ENCODE measurements at places on chromosomes 7 and 10.

DNA sequence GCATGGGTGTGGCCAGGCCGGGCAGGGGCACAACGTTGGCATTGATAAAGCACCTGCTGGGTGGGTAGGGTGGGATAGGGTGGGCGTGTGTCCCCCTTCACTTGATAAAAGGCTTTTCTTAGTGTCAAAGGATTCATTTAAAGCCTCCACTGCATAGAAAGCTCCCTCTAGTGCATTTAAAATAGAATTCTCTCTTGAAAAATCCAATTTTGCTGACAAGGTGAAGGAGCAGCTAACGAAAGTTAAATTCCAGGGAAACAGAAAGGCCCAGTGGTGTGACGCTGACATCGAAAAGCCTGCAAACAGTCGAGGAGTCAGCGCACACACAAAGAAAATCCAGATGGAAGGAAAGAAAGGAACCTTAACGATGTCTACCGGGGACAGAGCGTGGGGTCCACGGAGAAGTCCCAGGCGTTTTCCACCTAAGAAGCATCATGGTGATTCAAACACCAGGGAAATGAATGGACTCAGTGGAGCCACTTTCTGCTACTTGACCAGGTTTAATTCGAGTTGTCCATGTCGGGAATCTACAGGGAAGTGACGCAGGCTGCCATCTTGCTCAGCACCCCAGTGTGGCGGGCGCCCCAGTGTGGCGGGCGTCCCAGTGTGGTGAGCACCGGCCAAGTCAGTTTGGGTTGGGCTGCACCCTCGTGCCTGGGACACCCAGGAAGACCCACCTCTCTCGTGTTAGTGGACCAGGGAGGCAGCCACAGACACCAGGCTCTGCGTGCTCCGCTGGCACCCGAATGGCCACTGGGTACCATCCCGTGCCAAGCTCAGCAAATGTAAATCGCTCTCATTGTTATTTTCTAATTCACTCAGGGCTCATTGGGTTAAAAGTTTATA lies 217.8 kb downstream of the DNAJB6 start:
- no peak for DNase-seq

DNA sequence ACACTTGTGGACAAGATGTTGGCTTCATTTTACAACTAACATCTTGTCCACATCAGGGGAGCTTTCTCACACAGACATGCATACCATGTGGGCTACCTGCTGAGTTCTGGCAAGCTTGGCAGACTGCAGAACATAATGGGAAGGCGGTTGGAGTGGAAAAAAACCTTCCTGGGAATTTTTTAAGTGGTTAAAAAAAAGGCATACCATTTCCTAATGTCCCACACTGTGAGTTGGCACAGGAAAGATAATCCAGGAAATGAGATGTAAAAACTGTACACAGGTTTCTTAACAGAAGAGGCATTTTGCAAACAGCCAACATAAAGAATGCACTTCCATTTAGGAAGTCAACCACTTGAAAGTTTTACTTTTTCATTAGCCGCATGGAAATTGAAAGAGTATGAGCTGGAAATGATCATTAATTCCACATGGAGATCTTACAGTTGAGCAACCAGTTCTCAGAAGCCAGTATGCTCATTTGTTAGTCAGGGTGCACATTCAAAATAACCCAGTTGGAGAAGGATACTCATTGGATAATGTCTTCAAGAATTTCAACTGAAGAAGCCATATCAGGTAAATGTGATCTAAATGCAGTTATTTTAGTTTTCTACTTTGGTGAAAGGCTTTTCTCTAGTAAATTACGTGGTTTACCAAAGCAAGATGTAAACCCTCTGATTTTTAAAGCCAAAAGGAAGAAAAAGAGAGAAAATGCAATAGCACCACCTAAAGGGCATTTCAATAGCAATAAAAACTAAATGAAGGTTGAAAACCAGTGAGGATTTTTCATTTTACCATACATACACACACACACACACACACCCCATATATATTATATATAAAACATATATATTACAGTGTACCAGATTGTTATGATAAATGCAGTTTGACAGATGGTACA lies 194.0 kb downstream of the TAX1BP1 start:
- DNase-seq: peak; percentile 94

DNA sequence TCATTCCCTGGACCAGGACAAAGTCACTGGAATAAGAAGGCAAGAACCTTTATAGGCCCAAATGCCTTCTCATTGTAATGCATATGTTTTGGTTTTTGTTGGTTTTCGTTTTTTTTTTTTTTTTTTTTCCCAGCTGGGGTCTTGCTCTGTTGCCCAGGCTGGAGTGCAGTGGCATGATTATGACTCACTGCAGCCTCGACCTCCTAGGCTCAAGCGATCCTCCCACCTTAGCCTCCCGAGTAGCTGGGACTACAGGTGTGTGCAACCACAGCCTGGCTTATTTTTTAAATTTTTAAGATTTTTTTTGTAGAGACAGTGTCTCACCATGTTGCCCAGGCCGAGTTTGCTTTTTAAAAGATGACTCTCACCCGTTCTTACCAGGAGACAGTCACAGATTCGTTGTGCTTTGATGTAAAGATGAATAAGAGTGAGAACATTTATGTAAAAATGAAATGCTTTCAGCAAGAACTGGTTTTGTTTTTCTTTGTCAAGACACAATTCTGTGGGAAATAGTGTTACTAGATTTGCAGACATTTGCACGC lies 7.6 kb downstream of the IQCE start:
- DNase-seq: no peak

- DNase-seq: no peak
Measured at GRCh38 chr10:72146071-72146470, 57.7 kb upstream of the SPOCK2 start.

- no peak for DNase-seq
Measured at GRCh38 chr10:36033808-36034207, 391.7 kb upstream of the FZD8 start.

GRCh38 chr7:157438121-157439025 lies 101.6 kb downstream of the DNAJB6 start:
- no peak for DNase-seq

DNA sequence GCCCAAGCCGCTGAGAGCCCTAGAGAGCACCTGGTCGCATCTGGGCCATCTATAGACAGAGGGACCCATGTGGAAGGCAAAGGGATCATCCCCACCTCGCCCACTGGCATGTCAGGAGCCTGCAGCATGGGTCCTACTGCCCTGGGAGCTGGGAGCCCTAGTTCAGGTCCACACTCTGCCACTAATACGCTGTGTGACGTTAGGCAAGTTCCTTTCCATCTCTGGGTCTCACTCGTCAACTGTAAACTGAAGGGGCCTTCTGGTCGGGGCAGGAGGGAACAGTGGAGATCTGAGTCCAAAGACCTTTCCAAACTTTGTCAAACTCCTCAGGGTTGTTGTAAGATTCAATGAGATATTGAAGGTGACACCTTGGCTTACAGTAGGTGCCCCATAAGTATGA lies 23.4 kb downstream of the UNC5B start:
- DNase-seq: no peak

DNA sequence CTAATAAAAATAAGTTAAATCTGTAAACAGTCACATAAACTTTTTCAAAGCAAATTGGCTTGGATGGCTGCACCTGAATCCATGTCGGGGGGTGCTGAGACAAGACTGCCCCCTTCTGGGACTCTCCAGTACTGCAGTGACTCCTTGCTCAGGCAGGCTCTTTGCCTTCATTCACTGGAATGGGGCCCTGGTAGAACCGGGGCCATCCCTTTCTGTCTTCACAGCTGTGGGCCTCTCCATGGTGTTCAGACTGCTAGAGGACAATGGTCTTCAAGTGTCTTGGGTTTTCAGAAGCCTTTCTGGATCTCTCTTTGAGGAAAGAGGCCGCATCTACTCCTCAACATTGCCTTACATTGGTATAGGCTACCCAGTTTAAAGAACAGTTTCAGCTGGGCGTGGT lies 16.1 kb upstream of the IMPDH1 start:
- peak; percentile 61 for DNase-seq

- no peak for DNase-seq
Measured at GRCh38 chr7:108348913-108349312, 107.3 kb downstream of the NRCAM start.

DNA sequence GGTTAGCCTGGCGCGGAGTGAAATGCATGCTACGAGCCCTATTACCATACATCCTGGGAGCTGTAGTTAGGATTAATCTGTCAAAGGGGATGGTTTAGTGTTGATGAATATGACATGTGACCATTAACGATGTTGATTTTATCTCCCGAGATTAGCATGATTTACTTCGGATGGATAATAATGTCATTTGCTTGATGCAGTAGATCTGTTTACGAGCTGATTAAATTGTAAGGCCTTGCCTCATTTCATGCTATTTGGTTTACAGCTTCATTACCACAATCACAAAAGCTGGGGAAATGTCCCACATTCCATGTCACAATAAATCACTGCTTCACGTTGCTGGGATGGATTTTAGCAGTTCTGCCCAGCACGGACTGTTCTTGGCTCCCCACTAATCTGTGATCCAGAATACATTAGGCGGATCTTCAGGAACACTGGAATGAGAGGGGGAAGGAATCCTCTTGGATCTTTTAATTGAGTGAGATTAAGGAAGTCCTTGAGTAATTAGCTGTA lies 22.3 kb downstream of the ZNF503 start:
- no peak for DNase-seq

- DNase-seq: no peak
Measured at GRCh38 chr10:6588082-6588481, 8.0 kb upstream of the PRKCQ start.

DNA sequence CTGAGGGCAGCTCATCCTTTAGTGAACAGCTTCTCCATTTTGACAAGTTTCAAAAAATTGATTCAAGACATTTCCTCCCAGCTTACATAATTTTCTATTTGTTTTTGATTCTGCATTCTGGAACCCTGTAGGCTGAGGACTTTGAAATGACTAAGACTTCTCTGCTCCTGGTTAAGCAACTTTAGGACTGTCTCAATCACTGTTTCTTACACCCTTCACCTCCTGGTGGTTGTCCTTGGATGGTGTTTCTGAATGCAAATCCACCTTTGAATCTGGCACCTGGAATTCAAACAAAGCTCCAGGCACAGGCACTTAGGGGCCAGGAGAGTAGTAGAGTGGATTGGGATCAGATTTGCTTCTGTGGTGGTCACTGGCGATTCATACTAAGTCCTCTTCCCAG lies 595.5 kb downstream of the LRMDA start:
- DNase-seq: no peak

GRCh38 chr10:88598055-88598454 lies 11.5 kb downstream of the LIPJ start:
- no peak for DNase-seq

GRCh38 chr10:89262086-89263051 lies 10.8 kb upstream of the LIPA start:
- no peak for DNase-seq

DNA sequence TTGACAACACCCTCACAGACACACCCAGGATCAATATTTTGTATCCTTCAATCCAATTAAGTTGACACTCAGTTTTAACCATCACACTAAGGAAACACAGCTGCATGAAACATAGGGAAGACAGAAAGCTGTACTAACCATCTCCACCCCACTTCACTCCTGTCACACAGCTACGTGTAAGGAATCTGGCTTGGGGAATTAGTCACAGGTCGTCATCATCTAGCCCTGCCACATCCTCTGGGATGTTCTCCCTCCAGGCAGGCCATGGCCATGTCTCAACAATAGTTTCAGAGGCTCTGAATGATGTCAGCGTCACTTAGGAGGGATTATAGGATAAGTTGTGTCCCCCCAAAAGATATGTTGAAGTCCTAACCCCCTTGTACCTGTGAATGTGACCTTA lies 10.8 kb upstream of the SEMA3C start:
- DNase-seq: no peak
